ENCODE measurements at places on chromosomes 16 and 17.

GRCh38 chr16:85220964-85221731 is 108.9 kb upstream of the CIBAR2 start:
- DNase-seq, result no peak

- DNase-seq, result no peak
Observed at GRCh38 chr17:41010441-41010840, 1.5 kb upstream of the KRTAP3-1 start.

DNA sequence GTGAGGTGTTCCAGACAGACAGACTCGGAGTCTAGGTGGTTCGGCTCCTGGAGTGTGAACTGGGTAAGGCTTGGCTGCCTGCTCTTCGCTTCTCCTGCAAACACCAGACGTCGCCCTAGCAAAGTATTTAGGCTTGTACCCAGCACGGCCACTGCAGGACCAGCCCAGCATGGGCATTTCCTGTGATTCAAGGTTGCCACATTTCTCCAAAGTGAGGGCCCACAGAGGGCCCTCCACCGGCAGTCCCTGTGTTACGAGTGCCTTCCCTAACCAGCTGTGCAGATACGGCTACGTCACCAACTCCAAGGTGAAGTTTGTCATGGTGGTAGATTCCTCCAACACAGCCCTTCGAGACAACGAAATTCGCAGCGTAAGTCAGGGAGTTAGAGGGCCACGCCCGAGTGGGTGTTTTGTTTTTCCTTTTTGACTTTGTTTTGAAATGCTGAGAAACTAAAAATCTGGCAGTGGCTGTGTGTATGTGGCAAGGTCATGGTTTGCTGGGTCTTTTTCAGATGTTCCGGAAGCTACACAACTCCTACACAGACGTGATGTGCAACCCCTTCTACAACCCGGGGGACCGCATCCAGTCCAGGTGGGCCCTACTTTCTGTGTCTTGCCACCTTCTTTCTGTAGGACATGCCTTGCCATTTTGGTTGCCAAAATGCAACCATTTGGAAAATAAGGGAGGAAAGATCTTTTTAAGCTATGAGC is 2.6 kb downstream of the TRAPPC2L start:
- no peak for DNase-seq

GRCh38 chr16:10130538-10130937 is 51.7 kb downstream of the GRIN2A start:
- no peak for DNase-seq

GRCh38 chr16:14095883-14096551 is 24.9 kb downstream of the MRTFB start:
- no peak for DNase-seq

GRCh38 chr16:73021866-73022495 is 25.9 kb downstream of the ZFHX3 start:
- DNase-seq, result no peak
